ENCODE measurements at places on chromosomes 4 and X. TPM values are rescaled to one million over a fixed set of nuclear protein-coding genes. Genes with fewer than 3 reads are reported as not detected.

The RENBP gene
- 15.5 TPM for total RNA-seq

The RASSF6 gene
- 1.4 TPM for total RNA-seq

The SASH3 gene
- 31.0 TPM for total RNA-seq

The BCOR gene
- total RNA-seq = 26.7 TPM

DNA sequence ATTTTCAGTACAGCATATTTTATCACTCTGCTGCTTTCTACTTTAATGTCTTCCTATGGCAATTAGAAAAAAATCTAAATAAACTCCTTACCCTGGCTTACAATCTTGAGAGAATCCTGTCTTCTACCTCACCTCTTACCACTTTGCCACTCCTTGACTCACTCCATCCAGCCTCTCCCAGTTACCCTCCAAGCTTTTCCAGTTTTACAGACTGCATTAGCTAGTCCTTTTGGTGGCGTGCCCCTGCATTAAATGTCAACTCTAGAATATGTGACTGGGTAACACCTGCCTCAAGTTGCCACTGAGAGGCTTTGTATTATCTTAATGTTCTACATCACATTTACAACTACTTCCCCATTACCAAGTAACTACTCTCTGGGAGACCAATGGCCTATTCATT lies 7.5 kb upstream of the CDKL2 start:
- no peaks in the 10 kb centered on the region for H3K27me3 ChIP-seq
- no peaks in the 10 kb centered on the region for H3K4me1 ChIP-seq
- H3K27ac ChIP-seq = no peak overlapping the region
- no peaks in the 10 kb centered on the region for H3K36me3 ChIP-seq

All from ascending aorta (tissue), 2 donors.